ENCODE measurements at places on chromosomes 1 and 21.

GRCh38 chr1:40699787-40700186, 8.3 kb downstream of the NFYC start:
- DNase-seq: no peak

GRCh38 chr1:78721136-78721535, 71.5 kb downstream of the IFI44 start:
- DNase-seq: no peak

DNA sequence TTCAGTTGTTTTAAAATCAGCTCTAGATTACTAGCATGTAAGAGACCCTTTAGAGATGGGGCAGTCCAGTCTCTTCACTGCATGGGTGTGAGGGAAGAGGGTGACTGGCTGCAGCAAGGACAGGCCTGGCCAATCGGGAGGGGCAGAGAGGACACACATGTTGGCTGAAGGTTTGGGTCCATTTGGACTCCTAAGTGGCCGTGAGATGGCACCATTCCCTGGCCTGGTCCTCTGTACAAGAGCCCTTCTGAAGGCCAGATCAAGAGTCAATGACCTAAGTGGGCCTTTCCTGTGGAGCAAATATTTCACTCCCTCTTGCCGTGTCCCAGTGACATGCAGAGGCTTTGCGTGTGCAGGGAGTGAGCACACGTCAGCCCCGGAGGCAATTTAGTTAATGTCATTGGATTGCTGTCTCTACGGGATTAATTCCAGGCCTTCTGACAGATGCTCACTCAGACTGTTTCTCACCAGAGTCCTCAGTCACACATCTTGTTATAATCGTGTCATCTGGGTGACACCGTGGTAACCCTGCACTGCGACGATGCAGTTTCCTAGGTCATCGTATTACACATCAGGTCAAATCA, 613.0 kb downstream of the NPHP4 start:
- no peak for DNase-seq

GRCh38 chr1:17309426-17310067, 1.6 kb downstream of the PADI4 start:
- no peak for DNase-seq

DNA sequence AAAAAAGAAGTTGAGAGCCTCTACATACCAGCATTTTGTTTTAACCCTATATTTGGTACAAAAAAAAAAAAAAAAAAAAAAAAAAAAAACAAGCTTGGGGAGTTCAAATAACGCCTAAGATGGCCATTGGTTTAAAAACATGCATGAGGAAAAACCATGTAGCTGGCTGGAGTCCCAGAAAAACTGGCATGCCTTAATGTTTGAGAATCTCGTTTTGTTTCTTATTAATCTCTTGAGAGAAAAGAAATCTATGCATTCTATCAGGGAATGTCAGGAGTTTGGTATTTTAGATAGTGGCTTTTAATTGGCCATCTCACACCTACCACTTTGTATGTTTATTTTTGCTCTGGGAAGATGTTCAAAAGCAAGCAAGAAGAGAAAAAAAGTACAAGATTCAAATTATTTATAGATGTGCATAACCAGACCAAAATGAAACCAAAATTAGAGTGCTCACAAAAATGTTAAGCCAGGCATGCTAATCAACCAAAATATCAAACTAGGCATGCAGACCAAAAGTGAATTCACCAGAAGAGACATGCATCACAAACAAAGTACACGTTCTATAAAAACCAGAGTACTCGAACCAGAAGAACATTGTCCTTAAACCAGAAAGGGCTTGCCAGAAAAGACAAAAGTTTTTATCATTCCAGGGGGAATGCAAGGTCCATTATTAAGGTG, 156.6 kb downstream of the AK5 start:
- no peak for DNase-seq

GRCh38 chr1:19015476-19015875, 59.0 kb upstream of the IFFO2 start:
- DNase-seq: no peak

DNA sequence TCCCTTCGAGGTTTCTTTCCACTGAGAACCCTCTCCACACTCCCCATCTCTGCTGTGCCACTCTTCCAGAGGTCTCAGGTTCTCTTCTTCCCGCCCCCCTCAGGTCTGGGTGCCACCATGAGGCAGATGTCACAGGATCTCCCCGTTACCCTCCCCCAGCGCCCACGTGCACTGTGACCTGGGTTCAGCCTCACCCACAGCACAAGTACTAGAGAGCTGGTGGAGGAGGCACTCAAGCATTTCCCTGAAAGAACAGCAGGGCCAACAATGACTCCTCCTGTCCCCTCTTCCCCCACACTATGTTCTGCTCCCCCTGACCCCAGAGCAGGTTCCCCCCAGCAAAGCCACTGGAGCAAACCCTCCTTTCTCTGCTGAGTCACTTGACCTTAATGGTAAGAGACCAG, 14.3 kb downstream of the PLEKHA6 start:
- no peak for DNase-seq

DNA sequence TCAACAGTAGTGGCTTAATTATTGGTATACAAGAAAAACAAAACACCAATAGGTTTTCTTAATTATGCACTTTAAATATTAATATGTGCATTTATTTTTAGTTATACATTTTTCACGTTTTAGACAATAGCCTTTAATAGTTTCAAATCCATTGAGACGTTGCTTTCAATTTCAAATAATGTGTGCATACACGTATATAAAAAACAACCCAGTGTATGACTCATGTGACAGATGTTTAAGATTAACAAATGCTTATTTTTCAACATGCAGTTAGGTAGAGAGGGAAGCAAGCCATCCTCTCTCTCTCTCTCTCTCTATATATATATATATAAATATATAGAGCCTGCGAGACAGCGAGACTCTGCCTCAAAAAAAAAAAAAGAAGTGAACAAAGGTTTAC, 24.3 kb downstream of the EYA3 start:
- no peak for DNase-seq

DNA sequence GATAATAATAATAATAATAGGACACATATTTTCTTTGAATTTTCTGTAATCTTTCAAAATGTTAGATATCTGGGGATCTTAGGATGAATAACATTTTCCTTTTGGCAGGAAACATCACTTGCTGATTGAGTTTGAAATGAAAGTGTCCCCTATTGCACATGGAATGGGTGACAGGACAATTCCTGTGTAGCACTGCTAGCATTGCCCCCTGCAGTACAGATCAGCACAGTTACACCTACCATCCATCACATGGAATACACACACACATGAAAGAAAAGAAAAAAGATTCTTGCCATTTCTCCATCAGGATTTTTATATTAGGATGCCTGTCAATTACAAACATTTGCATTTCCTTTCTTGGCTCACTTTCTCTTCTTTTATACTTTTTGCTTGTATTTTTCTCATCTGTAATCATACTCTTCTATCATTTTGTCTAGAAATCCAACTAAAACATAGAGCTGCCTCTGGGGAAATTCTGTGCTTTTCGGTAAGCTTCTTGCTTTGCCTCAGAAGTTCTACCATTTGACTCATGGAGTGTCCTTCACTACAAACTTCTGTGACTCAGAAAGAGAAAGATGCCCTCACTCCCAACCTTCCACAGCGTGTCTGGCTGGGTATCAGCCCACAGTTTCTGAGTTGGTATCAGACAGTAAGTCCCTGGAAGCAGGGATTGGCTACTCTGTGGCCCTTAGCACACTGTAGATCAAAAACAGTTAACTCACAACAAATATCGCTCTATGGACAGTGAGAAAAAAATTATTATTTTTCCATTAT, 641.2 kb downstream of the PTPRC start:
- no peak for DNase-seq

GRCh38 chr1:207698822-207699483, 52.9 kb upstream of the CD46 start:
- peak; percentile 31 for DNase-seq

- no peak for DNase-seq
Observed at GRCh38 chr21:42414553-42414927, 10.8 kb downstream of the UBASH3A start.

DNA sequence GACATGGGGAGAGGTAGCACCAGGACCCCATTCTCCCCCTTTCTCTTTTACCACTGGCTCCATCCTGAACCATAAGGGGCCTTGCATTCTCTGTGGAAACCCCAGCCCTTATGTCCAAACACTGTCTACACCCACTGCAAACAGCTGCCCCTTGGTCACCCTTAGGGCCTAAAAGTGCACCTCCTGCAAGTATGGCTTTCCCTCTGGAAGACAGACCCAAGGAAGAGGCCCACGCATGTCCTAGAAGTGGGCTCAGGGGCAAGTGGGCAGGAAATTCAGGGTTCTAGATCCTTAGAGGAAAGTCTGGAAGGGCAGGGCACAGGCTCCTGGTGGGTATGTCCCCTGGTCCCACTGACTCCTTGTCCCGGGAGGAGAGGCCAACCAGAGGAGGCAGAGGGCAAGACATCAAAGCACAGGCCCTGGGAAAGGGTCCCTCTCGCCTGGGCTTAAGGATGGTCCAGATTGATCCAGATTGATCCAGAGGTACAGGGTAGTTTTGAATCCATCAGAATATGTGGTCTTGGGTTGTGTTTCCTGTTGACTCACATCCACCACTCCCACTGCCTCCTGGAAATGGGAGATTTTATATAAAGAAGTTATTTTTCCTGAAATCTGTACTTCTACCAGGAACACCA, 150.9 kb downstream of the GRIK3 start:
- DNase-seq: no peak

DNA sequence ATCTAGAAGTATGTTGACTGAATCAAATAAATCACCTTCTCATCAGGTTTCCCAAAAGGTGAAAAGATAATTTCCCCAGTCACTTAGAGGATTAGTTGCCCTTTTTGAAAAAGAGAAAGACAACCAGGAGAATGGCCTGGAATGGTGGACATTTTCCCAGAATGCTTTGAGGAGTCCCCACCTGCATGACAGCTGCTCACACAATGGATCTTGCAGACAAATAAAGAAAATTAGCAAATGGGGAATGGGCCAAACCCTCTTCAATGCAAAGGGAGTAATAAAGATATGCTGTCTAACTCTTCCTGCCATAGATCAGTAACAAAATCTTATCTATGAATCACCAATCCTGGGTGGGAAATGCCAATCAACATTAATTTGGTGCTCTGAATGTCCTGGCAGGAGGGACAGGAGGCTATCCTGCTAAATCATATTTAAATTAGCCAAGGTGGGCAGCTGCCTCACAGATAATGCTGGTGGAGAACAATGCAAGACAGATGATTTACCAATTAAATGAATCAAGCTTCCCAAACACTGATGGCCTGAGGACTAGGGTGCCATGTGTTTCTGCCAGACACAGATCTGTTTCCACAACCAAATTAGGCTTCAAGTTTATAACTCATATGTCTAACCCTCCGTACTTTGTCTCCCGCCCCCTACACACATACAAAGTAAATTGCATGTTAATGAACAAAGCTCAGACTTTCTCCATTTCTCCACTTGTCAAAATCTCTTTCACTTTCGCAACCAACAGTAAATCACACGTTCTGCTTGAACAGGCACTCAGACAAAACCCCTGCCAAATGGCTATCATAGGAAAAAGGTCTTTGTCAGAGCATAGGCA, 488.0 kb upstream of the PLXNA2 start:
- no peak for DNase-seq

DNA sequence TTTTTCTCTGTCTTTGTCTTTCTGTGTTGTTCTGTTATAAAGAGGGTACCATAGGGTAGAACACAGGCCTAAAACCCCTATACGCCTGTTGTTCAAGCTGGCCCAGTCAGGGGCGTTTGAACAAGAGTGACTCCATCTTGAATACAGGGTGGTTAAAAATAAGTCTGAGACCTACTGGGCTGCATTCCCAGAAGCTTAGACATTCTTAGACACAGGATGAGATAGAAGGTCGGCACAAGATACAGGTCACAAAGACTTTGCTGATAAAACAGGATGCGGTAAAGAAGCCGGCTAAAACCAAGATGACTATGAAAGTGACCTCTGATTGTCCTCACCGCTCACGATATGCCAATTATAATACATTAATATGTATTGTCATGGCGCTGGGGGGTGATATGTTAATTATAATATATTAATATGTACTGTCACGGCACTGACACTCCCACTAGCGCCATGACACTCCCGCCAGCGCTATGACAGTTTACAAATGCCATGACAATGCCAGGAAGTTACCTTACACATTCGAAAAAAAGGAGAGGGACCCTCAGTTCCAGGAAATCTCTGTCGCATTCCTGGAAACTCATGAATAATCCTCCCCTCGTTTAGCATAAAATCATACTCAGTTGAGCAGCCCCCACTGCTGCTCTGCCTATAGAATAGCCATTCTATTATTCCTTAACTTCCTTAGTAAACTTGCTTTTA, 58.5 kb upstream of the KLHDC7A start:
- no peak for DNase-seq

DNA sequence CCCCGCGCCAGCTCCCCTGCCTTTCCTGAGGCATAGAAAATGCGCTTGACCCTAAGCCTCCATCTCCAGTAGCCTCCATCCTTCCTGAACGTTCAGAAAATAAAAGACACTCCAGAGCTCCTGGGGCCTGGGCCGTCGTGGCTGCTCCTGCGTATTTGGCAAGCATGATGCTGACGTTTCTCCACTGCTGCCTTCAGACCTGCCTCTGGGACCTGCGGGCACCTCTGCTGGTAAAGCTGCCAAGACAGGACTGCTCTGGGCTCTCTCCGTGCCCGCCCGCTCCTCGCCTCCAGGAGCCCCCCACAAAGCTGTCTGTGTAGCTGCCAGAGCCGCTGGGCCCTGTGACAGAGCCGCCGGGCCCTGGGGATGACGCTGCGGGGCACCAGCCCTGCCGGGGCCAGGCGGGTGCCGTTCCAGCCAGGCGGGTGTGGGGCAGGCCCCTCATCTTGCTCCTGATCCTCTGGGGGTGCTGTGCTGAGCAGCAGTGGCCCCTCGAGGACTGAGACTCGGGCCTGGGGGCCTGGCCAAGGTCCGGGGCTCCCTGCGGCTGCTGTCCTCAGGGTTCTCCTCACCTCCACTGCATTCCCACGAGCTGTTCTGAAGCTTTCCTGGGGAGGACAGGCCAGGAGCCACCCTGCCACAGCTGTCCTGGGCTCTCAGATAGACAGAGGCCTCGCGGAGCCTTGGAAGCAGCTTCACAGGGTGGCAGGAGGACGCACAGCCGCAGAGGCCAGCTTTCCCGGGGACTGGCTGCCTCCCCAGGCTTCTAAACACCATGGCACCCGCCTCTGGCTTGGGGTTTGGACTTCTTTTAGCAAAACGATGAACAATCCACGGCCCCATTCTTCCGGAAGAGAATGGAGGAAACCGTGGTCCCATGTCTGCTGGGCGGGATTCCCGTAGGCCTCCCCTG, 48.1 kb downstream of the MORN1 start:
- DNase-seq: no peak

- DNase-seq: no peak
Observed at GRCh38 chr1:156523801-156524480, 23.4 kb upstream of the MEF2D start.

DNA sequence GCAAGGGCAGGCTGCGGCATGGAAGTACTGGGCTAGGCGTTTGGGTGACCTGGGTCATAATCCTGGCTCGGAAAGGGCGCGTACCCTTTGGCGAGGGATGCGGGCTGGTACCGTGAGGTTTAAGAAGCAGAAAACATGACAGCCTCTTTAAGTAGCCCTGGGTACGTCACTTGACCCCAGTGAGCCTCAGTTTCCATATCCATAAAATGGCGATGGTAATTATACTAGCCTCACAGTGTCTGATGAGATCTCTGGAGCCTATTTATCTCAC, 700 bp downstream of the PIGV start:
- DNase-seq: no peak
